ENCODE measurements at places on chromosomes 1 and 21. TPM values are rescaled to one million over a fixed set of nuclear protein-coding genes. Genes with fewer than 3 reads are reported as not detected.

Gene ST6GALNAC5
- total RNA-seq = 0.98 TPM

Gene CFAP45
- 1.5 TPM for total RNA-seq

Gene OR2T11
- not detected for total RNA-seq

Gene TSSK3
- 0.98 TPM for total RNA-seq

Gene CLCA4
- not detected for total RNA-seq

All from vein endothelial cell (primary cell).